Body of pancreas (tissue), 4 donors: ENCODE measurements at places on chromosomes 13 and 19. TPM values are rescaled to one million over a fixed set of nuclear protein-coding genes. Genes with fewer than 3 reads are reported as not detected.

TINCR gene
- 0.52 TPM for total RNA-seq

DNA sequence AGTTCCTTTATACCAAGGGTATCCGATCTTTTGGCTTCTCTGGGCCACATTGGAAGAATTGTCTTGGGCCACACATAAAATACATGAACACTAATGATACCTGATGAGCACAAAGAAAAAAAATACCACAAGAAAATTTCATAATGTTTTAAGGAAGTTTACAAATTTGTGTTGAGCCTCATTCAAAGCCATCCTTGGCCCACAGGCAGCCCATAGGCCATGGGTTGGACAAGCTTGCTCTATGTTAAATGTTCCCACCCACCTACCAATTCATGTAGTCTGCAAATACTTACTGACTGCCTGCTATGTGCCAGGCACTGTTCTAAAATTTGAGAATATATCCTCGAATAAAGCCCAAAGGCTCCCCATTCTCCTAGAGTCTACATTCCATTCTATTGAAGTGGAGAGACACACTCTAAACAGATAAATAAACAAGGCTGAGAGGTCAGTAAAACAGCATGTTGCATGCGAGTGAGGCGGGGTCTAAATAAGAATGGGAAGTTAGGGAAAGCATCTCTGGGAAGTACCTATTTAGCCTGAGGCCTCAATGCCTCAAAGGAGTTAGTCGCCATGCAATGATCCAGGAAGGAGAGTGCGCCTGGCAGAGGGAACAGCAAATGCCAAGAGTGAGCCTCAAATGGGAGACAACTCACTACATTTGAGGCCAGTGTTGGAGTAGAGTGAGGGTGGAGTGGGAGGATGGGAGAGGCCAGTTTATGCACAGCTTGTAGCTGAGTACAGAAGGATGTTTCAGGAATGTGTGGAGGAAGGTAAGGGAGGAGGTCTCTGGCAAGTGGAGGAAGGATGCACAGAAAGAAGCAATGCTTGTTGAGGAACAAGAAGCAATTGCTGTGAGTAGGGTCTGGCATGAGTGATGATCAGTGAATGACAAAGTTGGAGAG, 52.5 kb upstream of the CLDN10 start:
- no peak for DNase-seq

ZNF45 gene
- total RNA-seq: 8.0 TPM

MYH14 gene
- 61.2 TPM for total RNA-seq

TUBB4A gene
- total RNA-seq: 3.0 TPM

FCAR gene
- total RNA-seq: not detected

LRRC63 gene
- total RNA-seq: not detected

PSG4 gene
- total RNA-seq: not detected

GRCh38 chr19:6533746-6534418, 3.1 kb downstream of the TNFSF9 start:
- no peak for DNase-seq

- no peak for DNase-seq
These were observed 276.0 kb downstream of the SLC7A1 start for GRCh38 chr13:29319451-29319850.

GRCh38 chr13:69556540-69557196, 551.0 kb upstream of the ATXN8OS start:
- no peak for DNase-seq

DNA sequence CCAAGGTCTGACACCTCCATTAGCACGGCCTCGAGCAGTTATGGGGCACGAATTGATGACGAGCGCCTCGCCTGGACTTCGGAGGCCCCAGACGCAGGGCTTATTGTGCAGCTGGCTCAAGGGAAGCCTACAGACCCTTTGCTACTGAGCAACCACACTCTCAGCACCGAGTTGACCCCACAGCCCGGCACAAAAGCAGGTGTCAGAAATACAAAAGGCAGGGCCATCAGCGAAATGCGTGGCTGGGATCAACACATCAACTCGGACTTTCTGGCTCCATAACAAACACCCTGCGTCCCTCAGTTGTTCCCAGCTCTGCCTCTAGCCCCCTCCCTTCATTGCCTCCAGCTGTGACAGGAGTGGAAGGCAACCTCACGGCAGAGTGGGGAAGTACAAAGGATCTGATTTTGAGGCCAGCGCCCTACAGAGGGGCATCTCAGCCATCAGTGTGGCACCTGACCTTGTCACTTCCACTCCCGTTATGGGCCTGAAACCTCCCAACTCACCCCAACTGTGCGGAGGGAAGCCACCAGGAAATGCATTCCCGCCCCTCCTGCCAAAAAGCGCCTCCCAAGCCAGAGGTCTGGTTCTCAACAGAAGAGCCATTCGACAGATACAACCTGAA, 18.0 kb downstream of the PEPD start:
- DNase-seq: no peak

RGL3 gene
- total RNA-seq: 56.0 TPM

DNA sequence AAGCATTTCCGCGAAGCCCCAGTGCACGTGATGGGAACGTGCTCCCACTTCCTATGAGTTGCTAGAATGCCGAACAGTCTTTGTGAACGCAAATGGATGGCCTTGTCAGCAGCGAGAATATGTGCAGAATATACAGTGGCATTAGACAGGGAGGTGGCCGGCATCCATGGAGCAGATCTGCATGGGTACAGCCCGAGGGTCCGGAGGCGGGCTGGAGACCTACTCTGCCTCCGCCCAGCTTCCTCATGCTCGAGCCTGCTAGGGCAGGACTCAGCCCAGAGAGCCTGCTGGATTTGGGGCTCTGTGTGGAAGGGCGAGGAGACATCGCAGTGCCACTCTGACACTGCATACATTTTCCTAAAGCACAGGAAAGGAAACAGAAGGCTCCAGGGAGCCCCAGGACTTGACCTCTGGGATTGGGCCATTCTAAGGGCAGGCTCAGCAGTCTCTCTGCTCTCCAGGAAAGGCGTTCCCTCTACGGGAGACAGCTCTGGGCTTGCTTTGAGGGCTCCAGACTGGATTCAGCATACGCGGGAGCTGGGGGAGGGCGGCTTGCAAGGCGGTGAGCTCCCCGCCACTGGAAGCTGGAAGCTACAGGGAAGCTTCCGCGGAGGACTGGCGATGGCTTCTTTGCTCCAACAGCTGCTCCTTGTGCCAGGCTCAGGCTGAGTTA, 55.9 kb upstream of the UQCRFS1 start:
- DNase-seq: no peak

CYP4F2 gene
- not detected for total RNA-seq

GRCh38 chr19:583198-583967, 6.3 kb upstream of the HCN2 start:
- DNase-seq: no peak

DNA sequence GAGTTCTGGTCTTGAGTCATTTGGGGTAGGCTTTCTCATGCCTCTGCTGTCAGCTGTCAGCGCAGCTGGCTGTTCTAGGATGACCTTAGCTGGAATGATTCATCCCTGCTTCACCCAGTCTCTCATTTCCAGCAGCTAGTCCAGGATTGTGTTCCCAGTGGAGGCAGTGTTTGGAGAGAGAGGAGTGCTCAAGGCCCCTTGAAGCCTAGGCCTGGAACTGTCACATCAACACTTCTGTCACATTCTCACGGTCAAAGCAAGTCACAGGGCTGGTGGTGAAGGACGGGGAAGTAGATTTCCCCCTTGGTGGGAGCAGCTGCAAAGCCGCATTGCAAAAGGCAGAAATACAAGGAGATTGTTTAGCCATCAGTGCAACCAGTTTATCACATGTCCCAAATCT, 15.2 kb downstream of the TPT1 start:
- peak; percentile 82 for DNase-seq

DNA sequence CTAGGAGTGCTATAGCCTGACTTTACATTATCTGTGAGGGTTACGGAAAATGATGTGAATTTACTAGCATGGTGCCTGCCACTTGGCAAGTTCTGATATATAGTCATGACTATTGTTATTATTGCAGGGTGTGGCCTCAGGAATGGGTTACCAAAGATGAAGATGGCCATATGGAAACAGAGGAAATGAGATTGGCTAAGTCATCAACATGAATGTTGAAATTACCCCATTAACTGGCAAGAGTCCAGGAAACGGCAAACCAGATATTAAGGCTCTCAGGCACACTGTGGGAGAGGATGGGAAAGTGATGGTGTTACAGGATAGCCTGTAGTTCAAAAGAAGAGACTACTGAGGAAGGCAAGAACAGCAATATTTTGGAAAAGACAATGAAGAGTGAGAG, 183.3 kb downstream of the KCNRG start:
- no peak for DNase-seq

DNA sequence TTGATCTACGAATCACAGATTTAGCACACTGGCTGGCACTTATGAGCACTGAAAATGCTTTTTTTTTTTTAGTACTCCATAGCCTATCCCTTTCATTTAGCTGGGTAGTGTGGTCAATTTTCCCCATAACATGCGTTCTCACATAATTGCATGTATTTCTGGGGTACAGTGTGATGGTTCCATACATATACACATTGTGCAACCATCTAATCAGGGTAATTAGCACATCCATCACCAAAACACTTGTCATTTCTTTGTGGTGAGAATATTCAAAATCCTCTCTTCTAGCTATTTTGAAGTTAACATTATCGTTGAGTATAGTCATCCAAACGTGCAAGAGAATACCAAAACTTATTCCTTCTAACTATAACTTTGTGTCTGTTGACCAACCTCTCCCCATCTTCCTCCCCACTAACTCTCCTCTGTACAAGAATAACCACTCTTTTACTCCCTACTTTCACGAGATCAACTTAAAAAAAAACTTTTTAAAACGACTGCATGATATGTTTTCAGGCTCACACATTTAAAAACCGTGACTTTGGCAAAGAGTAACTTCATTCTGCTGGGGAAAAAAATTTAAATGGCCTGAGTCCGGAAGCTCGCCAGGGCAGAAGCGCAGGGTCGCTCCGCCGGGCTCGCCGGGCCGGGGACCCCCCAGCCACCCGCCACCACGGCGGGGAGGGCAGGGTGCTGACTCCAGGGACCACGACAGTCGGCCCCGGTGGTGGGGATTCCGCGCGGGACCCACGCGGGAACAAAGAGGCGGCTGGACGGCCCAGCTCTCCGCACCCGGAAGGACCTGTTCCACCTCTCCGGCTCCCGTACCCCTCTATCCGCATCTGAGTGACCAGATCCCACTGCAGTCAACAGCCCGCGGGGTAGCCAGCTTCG, 868 bp upstream of the UBAC2 start:
- no peak for DNase-seq

DNA sequence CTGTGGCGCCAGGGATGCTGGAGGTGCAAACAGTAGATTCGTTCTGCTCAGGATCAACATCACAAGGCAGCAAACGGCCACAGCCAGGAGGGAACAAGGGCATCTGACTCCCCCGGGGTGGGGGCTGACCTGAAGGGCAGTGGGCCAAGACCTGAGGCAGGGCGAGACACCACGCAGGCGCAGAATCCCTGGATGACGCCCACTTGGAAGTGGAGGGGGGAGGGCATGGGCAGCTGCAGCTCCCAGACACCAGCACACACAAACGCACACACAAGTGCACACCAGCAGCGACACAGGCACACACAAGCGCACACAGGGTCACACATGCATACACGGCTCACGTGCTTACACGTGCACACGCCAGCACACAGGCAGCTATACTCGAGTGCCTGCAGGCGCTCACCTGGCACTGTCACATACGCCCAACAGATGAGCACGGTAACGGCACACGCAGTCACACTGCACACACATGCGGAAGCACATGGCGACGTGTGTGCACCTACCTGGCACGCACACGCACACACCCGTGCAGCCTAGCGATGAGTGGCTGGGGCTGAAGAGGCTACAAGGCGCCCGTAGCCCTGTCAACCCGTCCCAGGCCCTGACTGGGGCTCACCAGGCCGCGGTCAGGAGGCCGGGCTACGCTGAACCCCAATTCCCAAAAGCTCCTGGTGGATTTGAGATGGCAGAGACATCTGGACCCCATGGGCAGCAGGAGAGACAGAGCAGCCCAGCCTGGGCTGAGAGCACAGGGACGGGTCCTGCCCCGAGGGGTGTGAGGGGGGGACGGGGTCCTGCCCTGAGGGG, 5.5 kb downstream of the C2CD4C start:
- no peak for DNase-seq

DNA sequence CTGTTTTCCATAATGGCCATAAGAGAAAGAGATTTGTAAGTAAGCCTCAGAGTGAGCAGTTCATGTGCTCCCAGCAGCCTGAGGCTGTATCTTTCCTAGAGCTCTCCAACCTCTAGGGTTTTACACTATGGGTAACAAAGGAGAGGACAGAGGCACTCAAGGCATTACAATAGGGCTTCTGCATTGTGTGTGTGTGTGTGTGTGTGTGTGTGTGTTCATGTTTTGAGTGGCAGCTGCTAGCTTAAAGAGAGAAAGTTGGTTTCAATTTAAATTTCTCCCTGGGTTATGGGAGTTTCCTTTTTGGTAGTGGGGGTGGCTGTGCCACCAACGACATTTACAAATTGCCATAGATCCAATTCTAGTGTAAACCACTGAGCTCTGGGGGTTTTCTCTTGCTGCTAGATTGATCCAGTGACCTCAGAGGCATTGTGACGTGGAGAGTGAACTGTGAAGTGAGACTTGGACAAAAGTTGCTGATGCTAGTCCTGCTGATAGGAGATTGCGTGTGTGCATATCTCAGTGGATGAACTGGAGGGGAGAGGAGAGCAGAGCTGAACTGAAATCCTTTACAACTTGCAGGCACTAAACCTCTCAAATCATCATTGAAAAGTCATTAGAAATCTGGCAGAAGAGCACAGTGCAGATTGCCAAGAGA, 67.2 kb upstream of the OLFM4 start:
- no peak for DNase-seq

ZNF835 gene
- total RNA-seq: 4.2 TPM

DNA sequence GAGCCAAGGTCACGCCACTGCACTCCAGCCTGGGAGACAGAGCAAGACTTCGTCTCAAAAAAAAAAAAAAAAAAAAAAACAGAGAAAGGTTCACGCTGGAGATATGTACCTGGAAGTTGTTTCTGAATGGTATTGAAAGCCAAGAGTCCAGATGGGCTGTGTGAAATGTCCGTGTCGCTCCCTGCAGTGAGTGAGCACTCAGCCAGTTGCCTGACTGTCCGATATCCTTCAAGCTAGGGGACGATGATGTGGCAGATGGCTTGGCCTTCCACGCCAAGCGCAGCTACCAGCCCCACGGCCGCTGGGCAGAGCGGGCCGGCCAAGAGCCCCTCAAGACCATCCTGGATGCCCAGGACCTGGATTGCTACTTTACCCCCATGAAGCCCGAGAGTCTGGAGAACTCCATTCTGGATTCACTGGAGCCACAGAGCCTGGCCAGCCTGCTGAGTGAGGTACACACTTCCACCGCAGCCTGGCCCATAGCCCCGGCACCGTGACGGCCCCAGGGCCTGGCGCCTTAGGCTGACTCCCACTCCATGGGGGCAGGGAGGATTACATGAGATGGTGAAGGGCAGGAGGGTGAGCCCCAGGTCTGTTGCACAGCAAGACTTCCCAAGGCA, 11.7 kb upstream of the OVOL3 start:
- no peak for DNase-seq

GRCh38 chr13:109415057-109415456, 371.3 kb downstream of the IRS2 start:
- no peak for DNase-seq

DPF1 gene
- total RNA-seq: not detected

DNA sequence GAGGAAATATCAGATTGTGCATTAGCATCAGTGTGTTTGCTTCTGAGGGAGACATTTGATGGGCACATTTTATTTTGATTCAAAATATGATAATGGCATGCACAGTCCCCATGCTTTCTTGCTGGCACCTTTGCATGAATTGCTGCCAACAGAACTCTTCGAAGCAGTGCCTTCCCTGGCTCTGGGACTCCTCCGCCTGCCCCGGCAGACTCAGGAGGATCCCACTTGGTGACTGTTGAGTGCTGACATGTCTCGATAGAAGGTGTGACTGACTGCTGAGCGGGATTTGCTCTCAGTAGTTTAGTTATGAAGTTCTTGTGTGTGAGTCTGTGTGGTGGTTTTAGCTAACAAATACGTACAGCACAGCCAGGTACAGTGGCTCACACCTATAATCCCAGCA, 239.7 kb downstream of the FGF9 start:
- DNase-seq: no peak

- no peak for DNase-seq
These were observed 448.4 kb upstream of the SLC10A2 start for GRCh38 chr13:103514619-103515018.
